Fibroblast of gingiva (primary cell): ENCODE measurements at places on chromosomes 7 and 10.

GRCh38 chr7:27739301-27739908, 557 bp upstream of the TAX1BP1 start:
- DNase-seq: no peak

DNA sequence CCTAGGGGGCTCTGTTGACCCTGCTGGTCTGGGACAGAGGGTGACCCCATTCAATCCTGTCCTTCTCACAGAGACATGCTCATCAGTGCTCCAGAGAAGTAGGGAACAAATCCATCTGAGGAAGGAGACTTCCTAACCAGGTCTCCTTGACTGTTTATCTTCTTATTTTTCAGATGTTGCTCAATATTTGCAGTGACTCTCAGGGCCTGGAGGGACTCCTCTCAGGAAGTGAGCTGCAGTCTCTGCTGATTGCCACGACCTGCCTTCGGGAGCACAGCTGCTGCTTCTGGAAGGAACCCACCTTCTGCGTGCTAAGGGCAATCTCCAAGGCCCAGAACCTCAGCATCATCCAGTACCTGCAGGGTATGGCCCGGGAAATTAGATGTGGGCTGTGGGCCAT, 41.0 kb downstream of the WDFY4 start:
- DNase-seq: no peak

GRCh38 chr7:151345576-151346469, 4.2 kb downstream of the NUB1 start:
- no peak for DNase-seq

DNA sequence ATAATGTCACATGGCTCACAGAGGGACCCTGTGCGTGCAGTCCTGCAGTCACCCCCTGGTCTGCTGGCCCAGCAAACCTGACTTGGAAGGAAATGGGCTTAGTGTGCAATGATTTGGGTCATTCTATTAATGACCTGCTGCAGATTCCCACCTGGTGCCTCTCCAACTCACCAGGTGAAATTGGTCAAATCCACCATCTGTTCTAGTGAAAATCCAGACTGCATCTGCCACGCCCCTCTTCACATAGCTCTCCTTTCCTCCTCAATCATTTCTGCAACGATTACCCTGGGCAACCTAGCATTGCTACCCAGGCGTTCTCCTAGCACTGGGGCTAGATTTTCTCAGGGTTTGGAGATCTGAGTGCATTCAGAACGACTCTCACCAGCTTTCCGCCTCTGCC, 29.4 kb downstream of the SRRM3 start:
- no peak for DNase-seq

- DNase-seq: no peak
Observed at GRCh38 chr10:44965104-44965503, 5.5 kb downstream of the RASSF4 start.

DNA sequence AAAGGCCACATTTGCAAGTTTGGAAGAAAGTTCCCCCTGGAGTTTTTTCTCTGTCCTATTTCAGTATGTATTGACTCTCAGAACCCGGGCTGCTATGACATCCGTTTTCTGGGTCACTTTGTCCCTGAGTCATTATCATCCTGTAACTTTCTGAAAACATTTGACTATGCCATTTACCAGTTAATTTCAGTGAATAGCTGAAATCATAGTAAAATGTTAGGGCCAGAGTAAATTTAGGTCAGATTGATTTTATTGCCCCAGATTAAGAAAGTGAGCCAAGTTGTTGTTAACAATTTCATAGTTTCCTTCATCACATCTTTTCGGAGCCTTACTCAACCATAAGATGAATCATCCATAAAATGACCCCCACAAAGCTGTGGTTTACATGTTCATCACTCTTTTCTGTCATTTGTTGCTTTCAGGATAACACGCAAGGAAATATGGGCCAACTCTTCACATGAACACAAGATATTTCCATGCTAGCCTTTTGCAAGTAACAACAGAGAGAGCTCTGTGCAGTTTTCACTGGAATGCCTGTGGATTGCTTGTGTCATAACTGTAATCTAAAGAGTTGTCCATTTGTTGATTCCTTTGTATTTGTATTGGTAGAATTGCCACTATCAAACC, 3.9 kb upstream of the MACC1 start:
- DNase-seq: peak; percentile 93
